ENCODE measurements at places on chromosomes 1 and 21.

DNA sequence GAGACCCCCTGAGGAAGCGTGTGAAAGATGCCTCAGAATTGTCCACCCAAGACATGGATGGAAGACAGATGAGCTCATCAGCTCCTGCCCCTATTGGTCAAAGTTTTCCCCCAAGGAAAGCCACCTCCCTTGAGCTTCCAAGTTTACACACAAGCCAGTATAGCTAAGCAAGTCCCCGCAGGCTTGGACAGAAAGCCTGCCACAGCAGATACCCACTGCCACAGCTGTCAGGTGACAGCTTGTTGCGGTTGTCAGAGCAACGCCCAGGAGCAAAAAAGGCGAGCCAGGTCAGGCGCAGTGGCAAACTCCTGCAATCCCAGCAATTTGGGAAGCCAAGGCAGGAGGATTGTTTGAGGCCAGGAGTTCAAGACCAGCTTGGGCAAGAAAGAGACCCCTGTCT, 60.9 kb upstream of the IFNAR2 start:
- no peak for DNase-seq

DNA sequence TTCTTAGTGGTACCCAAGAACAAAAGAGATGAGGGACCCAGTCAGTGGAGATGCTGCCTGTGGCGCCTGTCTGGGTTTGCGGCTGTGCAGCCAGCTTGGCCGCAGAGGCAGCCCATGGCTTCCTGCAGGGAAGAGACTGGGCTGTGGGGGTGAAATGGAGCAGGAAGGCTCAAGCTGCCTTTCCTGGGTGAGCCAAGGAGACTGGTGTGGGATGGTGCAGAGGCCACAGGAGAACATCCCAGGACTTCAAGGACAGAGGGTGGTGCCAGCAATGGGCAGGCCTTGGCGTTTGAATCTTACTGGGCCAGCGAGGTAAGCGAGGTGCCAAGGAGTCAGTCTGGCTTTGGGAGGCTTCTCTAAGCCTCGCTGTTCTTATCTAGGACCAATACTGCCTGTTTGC, 26.4 kb downstream of the KCNA10 start:
- no peak for DNase-seq

DNA sequence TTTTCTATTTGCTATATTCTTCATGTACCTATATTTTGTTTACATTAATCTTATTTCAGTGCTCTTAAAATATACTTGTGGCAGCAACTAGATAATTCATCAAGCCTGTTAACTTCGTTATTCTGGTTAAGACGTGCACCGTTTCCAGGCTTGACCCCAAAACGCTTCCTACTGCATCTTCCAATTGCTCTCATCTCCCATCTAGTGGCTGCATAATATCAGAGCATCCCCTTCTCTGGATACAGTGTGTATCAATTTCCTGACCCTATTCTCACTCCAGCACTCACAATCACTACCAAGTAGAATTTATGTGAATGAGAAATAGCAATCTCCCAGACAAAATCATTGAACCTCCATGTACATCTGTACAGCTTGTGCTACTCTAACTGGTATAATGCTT, 1280.3 kb upstream of the B3GALT2 start:
- DNase-seq = no peak

DNA sequence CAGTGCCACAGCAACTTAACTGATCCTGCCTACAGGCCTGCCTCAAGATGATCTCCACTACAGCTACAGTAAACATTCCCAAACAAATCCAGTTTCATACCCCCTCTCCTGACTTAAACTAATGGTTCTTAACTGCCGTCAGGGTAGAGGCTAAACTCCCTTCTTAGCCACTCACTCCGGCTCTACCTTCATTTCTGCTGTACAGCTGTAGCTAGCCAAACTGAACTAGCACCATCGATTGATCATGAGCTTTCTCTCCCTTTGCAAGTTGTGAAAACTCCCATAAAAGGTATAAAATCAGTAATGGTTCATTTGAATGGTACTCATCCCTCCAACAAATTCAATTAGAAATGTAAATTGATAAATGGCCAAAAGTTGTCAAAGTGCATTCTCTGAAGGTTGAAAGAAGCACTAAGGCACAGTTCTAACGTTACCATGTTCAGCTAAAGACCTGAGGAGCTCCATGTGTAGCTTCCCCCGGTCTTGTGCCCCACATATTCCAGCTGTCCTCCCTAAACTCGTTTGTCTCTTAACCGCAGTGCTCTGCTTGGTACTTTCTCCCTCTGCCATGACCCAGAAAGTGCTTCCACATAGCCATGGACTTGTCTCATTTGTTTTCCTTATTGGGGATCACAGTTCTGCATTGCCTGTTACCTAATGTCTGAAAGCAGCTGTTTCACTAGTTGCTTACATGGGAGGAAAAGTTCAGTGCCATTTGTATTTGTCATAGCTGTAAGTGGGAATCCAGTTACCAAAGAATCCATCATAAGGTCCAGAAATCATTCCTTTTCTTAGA, 49.8 kb downstream of the DHX9 start:
- DNase-seq = no peak

DNA sequence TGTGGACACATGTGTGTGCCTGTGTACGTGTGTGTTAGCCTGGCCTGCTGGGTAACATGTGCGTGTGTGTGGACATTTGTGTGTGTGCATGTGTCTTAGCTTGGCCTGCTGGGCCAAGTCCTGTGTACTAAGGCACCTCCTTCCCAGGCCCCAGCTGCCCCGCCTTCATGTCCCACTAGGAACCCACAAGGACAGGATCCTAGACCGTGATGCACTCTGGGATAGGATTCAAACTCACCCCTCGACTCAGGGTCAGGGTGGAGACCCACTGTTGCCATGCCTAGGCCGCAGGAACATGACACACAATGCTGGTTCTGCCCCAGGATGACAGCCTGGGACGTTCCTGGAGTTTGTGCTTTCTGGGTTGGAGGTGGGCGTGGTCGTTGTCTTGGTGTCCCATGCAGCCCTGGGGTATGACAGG, 89.9 kb upstream of the TMPRSS2 start:
- no peak for DNase-seq

DNA sequence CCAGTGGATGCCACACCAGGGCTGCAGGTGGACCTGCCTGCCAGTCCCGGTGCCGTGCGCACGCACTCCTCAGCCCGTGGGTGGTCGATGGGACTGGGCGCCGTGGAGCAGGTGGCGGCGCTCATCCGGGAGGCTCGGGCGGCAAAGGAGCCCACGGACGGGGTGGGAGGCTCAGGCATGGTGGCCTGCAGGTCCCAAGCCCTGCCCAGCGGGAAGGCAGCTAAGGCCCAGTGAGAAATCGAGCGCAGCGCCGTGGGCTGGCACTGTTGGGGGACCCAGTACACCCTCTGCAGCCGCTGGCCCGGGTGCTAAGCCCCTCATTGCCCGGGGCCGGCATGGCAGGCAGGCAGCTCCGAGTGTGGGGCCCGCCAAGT, 1171.8 kb upstream of the B3GALT2 start:
- no peak for DNase-seq

- DNase-seq = no peak
Measured at GRCh38 chr1:230000493-230001184, 66.4 kb upstream of the GALNT2 start.

- peak; percentile 45 for DNase-seq
Measured at GRCh38 chr21:31343680-31344480, at the start of gene TIAM1. Gene TIAM1 (minus strand): TSS chr21:31344261. CDS start chr21:31266972, 77,289 bp downstream.

GRCh38 chr1:115086176-115086830, 3.0 kb downstream of the TSPAN2 start:
- no peak for DNase-seq

DNA sequence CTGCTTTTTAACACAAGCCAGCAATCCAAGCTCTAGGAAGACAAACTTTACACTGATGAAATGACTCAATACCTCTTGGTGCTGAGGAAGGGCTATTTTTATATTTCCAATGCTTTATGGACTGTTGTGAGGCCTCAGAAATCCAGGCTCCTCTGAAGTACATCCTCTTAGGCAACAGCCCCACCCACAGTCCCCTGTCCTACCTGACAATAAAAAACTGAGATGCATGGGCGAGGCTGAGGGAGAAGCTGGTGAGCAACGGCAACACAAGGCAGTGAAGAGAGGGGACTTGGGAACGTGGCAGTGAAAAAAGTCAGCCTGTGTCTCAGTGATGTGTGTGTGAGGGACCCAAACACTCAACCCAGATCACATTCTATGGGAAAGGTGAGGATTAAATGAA, 10.1 kb upstream of the CPT2 start:
- DNase-seq = no peak

GRCh38 chr1:89831462-89832120, 10.8 kb downstream of the LRRC8D start:
- DNase-seq = no peak

DNA sequence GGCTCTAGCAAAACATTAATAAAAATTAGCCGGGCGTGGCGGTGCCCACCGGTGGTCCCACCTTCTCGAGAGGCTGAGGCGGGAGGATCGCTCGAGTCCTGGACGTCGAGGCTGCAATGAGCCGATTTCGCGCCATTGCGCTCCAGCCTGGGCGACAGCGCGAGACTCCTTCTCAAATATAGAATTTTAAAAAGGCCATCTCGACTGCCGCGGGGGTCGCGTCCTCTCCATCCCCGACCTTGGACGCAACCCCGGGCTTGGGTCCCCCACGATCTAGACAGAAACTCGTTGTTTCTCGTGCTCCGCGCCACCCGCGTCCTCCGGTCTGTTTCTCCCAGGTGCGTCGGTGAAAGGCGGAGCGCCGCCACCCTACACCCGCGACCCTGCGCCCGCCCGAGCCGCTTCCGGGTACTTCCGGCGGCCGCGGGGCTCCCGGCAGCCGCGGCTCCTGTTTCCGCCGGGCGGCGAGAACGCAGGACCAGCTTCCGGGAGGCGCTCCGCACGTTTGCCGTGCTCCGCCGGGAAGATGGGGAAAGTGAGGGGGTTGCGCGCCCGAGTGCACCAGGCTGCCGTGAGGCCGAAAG, at the start of gene SLX9:
Gene SLX9 (plus strand): TSS at position 498 of the 584 bp plus-strand sequence. CDS start 29 bp downstream, at position 527.
- DNase-seq = peak; percentile 63

- DNase-seq = no peak
Measured at GRCh38 chr1:245288796-245289195, 134.0 kb downstream of the KIF26B start.

GRCh38 chr1:46617108-46617800, 643 bp upstream of the MOB3C start:
- DNase-seq = no peak
